Esophagus muscularis mucosa (tissue), 4 donors: ENCODE measurements at places on chromosomes 16 and 17. TPM values are rescaled to one million over a fixed set of nuclear protein-coding genes. Genes with fewer than 3 reads are reported as not detected.

TBC1D3I gene
- not detected for total RNA-seq

PLLP gene
- total RNA-seq, result 7.4 TPM

PRAC2 gene
- not detected for total RNA-seq

SBK1 gene
- 0.78 TPM for total RNA-seq

HSF4 gene
- total RNA-seq, result 41.0 TPM

NOXO1 gene
- total RNA-seq, result 0.52 TPM

NGFR gene
- 31.6 TPM for total RNA-seq

FNDC8 gene
- not detected for total RNA-seq

OSGIN1 gene
- 11.6 TPM for total RNA-seq

SPDYE4 gene
- total RNA-seq, result not detected

CTRB2 gene
- not detected for total RNA-seq

CX3CL1 gene
- 26.8 TPM for total RNA-seq

TPPP3 gene
- total RNA-seq, result 116 TPM

MYL4 gene
- not detected for total RNA-seq

ADPRM gene
- 9.4 TPM for total RNA-seq
